Stimulated activated CD8-positive, alpha-beta memory T cell treated with anti-CD3 and anti-CD28 coated beads, Interleukin-7, amount 100 ng/mL, for 4 hours (primary cell): ENCODE measurements at places on chromosomes 1 and 21.
A peak's percentile ranks its signal among the peaks of the same experiment; 100 is the strongest.

GRCh38 chr1:56577406-56578137, 1.8 kb downstream of the PLPP3 start:
- no peak for DNase-seq

DNA sequence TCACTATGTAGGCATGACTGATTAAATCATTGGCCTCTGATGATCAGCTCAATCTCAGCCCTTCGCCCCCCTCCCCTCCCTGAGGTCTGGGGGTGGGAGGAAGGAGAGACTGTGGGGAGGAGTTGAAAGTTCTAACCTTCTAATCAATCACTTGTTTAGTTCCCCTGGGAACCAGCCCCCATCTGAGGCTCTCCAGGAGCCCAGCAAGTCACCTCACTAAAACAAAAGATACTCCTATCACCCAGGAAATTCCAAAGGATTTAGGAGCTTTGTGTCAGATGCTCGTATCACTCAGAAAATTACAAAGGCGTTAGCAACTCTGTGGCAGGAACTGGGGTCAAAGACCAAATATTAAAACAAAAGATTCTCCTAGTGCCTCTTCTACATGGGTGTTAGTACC, 21.6 kb downstream of the SYF2 start:
- no peak for DNase-seq

DNA sequence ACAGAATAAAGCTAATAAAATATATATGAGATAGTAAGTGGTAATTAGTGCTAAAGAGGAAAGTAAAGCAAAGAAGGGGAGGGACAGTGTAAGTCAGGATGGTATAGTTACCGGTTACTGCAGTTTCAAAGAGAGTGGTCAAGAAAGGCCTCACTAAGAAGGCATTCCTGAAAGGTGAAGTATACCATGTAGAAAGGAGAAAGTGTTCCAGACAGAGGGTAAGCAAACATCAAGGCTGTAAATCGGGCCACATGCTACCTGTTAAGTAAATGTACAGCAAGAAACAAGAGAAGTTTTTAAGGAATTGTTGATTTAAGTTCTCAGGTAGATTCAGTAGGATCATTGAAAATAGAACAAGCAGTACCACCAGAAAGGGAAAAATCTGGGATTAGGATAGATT, 9.7 kb downstream of the DESI2 start:
- DNase-seq, result no peak

GRCh38 chr1:52920791-52921291, 699 bp downstream of the ECHDC2 start:
- DNase-seq, result no peak

DNA sequence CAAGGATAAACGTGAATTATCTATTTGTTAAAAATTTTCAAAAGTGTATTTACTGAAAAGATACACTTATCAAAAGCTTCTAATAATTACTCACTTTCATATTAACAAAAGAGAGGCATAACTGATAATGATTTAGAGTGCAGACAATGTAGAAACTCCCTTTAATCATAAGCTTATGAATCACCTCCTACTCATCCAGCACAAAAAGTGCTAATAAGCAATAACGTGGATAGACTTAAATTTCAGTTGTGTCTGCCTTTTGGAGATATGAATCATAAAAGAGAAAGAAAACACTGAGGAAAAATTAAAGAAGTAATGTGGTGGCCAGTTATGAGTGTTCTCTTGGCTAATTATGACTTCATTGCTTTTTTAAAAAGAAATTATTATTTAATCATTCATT, 827.6 kb upstream of the B3GALT2 start:
- DNase-seq, result no peak

DNA sequence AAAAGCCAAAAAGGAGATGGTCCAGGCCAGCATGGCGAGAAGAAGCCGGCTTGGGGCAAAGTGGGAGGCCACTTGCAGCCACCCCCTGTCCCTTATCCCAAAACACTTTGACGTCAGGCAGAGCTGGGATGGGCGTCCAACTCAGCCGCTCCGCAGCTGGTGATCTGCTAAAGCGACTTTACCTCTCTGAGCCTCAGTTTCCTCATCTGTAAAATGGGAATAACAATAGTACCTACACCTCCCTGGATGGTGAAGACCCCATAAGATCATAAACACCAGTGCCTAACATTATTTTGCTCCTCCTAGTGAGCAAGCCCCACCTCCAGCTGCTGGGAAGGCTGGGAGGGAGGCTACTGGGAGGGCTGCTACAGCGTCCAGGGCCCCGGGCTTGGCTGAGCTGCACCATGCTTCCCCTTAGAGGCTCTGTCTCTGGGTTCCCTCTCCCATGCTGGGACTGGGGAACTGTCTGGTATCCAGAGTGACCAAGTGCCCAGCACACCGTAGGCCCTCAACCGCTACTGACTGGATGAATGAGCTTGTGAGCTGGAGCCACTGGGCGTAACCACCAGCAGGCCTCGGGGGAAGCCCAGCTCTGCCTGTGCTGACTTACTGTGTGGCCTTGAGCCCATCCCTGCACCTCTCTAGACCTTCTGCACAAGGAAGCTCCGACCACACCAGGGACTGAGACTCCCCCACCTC, 18.3 kb downstream of the IFFO2 start:
- DNase-seq, result no peak

DNA sequence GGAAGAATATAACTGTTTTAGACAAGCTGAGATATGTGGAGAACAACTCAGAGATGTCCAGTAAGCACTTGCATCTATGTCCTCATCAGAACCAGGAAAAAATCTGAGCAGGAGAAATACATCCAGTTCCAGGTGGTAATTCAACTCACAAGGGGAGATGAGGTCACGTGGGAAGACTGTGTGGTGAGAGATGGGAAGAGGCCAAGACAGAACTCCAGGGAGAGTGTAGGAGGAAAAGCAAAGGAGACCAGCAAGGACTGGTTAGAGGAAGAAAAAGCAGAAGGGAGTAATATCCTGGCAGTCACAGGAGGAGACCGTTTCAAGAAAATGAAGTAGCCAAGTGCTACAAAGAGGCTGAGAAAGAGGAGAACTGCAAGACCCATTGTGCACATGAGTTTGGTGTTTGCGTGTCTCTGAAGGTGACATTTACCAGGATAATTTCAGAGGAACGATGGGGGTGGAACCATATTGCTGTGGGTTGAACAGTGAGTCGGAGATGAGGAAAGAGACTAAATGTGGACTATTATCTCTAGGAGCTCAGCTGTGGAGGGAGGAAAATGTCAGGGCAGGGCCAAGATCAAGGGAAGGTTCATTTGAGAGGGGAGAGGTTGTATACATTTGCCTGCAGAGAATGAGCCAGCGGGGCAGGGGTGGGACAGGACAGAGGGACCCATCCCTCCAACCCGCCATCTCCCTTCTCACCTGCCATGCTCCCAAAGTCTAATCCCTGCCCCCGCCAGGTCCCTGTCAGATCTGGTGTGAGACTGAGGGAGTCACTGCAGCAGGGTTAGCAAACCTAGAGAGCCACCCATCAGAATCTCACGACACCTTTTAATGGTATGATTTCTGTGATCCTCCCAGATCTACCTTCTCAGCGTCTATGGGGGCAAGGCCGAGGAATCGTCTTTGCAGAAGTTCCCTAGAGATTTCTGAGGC, 24.9 kb downstream of the SUSD4 start:
- no peak for DNase-seq

DNA sequence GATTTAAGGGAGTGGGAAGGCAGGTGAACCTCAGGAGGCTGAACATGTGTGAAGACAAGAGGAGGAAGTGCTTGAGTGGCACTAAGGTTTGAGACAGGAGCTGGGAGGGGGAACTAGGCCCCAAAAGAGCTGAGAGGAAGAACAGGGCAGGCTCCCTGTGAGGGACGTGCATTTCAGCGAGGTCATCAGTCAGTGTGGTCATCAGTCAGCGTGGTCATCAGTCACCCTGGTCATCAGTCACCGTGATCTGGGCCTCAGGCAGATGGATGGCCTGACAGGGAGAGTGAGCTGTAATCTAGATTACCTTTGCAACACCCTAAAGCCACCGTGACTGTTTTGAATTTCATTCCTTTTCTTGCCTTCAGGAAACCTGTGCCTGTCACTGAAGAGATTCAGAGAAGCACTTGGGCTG, 29.1 kb downstream of the VTCN1 start:
- DNase-seq, result no peak

DNA sequence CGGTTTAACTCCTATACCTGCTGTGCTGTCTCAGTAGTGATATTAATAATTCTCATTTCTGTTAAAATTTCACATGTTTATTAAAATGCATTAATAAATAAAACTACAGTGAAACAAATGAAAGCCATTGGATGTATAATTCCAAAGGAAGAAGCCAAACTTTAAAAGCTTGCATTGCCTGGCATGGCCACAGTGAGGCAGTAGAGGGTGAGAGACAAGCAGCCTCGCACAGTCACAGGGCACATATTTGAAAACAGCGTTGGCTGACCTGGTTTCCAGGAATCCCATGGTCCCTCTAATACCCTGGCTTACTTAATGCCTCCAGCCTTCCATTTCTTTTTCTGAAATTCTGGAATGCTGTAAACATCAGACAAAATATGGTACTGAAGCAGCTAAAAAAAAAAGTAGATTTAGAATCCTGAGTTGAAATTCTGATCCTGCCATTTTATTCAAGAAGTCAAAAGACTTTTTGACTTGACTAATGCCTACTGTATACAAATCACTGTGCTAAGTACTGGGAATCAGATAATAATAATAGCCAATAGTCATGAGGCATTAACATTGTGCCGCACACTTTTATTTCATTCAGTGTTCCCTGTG, 6.7 kb upstream of the RNASEL start:
- DNase-seq, result peak; percentile 51

DNA sequence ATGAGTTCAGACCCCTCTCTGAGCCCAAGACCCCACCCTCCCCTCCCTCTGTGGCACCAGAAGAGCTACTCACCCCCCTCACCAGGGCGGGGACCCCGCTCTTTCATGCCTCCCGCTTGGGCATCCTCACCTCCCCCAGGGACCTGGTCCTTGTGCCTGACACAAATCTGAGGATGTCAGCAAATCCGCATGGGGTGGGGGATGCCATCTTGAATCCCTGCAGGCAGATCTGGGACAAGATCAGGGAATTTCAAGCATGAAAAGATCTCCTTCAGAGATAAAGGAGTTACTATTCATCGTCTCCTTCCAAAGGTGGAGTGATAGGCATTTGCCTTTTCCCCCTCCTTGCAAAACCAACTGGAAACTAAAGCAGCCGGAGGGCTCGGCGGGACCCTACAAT, 81.1 kb downstream of the DISP3 start:
- DNase-seq, result no peak
